Stimulated activated CD4-positive, alpha-beta T cell treated with anti-CD3 and anti-CD28 coated beads, Interleukin-4, amount 100 ng/mL, for 1 hour (primary cell): ENCODE measurements at places on chromosomes 16 and 17.

DNA sequence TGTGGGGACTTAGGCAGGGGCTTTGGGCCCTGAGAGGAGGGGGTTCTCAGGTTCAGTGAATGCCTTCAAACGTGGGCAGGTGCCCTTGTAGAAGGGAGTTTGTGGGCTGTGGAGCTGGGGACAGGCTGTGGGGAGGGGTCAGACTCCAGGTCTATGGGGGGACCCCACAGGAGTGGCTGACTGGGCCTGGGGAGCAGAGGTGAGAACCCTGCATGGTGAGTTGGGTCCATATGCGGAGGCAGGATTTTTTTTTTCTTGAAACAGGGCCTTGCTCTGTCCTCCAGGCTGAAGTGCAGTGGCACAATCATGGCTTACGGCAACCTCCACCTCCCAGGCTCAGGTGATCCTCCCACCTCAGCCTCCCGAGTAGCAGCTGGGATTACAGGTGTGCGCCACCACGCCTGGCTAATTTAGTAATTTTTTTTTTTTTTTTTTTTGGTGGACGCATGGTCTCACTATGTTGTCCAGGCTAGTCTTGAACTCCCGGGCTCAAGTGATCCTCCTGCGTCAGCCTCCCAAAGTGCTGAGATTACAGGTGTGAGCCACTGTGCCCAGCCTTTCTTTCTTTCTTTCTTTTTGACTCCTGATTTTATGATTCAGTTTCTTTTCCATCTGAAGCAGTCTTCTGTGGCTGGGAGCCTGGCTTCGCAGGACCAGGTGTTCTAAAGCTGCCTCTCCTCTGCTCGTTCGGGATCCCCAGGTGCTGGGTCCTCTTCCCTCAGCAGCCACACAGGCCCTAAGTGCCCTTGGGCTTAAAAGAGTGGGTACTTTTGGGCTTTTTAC, 19.0 kb upstream of the ADCY7 start:
- no peak for DNase-seq

DNA sequence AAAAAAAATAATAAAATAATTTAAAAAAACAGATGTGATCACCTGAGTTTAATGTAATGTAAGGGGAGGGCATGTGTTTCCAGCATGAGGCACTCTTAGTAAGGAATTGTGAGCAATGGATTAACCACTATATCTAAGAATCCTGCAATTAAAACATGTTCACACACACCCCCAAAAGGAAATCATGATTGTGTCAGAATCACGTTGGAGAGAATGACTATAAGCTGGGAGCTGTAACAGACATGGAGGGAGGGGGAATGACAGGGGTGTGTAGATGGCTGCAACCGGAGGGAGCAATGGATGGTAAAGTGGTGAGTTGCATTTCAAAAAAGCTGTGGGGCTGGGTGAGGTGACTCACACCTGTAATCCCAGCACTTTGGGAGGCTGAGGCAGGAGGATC, 13.6 kb upstream of the CCL22 start:
- DNase-seq: no peak

DNA sequence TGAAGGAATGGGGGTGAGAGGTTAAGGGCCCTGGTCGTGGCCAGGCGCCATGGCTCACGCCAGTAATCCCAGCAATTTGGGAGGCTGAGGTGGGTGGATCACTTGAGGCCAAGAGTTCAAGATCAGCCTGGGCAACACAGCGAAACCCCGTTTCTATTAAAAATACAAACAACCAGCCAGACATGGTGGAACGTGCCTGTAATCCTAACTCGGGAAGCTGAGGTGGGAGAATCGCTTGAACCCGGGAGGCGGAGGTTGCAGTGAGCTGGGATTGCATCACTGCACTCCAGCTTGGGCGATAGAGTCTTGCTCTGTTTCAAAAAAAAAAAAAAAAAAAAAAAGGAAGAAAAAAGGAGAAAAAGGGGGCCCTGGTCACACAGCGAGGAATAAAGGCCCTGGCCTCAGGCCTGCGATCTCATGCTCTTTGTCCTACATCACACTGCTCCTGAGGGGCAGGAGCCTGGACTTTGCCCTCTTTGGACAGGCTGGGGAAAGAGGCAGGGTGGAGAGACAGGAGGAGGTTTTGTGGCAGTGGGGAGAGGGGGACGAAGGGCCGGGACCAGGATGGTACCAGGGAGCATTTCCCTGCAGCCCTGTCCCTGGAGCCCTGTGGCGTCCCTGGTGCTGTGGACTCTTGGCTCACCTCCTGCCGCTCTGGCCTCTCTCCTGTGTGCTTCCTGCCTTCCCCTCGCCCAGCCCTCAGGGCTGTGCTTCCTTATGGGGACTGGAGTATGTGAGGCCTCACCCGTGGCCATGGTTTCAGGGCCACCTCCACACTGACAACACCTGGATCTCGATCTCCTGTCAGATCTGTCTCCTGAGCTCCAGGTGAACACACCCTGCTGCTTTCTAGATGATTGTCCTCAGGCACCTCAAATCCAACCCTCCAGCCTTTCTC, 19.7 kb upstream of the SLC25A19 start:
- no peak for DNase-seq

DNA sequence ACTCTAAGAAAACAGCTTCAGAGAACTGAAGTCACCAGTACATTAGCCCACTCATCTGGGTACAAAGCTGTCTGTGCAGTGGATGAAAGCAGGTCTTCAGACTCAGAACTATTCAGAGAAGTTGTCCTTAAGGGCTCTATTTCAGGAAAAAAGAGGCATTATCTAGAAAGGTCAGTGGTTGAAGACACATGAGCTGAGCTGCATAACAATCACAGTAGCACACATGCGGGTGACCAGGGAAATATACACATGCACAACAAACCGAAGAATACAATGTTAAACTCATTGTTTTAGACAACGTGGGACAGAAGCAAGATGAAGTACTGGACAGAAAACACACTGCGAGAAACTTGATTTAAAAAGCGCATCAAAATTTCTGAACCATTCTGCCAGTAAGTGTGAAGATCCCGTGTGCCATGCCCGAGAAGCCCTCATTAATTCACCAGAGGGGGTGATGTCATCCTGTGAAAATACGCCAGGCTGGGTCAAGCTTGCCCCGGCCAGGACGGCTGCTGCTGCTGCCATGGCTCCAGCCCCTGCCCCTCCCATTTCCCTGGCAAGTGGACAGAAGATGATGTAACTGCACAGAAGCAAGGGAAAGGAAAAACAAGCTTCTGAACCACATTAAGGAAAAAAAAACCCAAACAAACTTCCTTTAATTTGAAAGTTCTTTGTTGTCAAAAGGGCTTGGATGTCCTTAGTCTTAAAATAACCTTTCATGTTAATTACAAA, 10.1 kb downstream of the DYNC1LI2 start:
- DNase-seq: no peak

DNA sequence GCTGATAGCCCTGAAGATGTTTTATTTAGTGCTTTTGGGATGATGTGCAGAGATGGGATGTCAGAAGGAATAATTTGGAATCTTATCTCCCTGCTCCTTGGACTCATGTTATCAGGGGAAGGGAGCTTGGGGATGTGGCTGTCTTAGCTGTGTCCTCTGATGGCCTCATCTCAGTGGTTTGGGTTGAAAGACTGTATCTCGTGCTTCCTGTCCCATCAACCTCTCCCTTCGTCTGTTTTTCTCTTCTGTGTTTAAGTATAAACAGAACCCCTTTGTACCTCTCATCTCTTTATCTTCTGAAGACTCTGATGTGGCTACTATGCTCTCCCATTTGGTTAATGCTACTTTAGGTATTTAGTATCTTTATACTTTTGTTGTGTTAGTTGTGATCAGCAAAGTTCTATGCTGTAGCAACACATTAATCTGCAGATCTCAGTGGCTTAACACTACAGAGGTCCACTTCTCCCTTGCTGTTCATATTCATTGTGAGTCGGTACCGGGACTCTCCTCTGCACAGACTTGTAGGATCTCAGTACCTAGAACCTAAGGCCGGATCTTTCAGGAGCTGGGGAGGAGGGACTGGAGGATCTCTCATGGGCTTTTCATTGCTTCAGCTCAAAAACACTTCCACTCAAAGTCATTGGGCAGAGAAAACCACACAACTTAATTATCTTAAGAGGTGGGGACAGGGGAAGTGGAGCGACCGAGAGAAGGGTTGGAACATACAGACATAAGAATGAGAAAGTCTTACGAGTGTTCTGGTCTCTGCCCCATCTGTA, 28.8 kb downstream of the PRKCA start:
- DNase-seq: no peak

- DNase-seq: no peak
These were observed 95.1 kb downstream of the PRKCA start for GRCh38 chr17:66397486-66397885.

DNA sequence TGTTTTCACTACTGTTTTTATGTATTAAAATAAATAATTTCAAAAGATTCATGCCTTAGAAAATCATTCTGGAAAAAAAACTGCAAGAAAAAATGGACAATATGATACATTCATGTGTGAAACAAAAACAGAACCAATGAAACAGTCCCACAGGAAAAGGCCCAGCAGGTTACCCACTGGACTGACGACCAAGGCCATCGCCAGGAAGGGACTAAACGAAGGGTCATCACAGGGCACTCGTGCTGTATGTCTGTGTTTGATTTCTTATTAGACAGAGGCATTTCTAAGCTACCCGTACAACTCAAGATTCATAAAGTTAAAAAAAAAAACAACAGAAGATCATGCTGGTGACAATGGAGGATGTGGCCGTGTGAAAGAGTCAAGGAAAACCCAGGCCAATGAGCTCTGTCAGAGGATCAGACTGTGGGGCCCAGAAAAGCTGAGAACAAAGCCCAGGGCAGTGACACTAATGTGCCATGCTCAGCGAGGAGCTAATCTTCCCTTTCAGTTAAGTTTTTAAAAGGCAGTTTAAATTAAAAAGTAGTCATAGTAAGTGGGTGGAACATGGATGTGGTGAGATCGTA, 31.8 kb downstream of the NSMCE1 start:
- no peak for DNase-seq

DNA sequence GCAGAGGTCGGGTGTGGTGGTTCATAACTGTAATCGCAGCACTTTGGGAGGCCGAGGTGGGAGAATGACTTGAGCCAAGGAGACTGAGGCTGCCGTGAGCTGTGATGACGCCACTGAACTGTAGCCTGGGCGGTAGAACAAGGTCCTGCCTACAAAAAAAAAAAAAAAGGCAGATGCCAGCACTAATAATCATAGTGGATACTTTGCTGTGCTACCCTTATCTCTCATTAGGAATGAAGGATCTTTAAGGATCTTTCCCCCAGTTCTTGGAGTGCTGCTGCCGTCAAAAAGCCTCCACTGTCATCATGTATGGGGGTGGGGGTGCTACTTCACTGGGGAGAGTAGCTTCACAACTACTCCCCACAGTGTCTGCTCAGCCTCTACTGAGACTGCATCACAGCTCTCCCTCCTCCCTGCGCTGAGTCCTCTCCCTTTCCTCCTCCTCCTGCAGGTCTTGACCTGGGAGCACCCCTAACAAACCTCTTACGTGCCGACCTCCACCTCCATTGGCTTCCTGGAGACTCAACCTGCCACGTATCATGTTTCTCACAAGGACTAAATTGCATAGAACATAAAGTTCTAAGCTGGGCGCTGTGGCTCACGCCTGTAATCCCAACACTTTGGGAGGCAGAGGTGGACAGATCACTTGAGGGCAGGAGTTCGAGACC, 24.4 kb upstream of the ST6GALNAC1 start:
- DNase-seq: no peak

GRCh38 chr17:67931227-67931626, 65.0 kb downstream of the C17orf58 start:
- DNase-seq: no peak

- no peak for DNase-seq
These were observed 12.0 kb downstream of the IL4R start for GRCh38 chr16:27325736-27326135.

- DNase-seq: no peak
These were observed 643.0 kb upstream of the RBFOX1 start for GRCh38 chr16:6689643-6690042.

- no peak for DNase-seq
These were observed 75.3 kb downstream of the WDR59 start for GRCh38 chr16:74909665-74910064.

DNA sequence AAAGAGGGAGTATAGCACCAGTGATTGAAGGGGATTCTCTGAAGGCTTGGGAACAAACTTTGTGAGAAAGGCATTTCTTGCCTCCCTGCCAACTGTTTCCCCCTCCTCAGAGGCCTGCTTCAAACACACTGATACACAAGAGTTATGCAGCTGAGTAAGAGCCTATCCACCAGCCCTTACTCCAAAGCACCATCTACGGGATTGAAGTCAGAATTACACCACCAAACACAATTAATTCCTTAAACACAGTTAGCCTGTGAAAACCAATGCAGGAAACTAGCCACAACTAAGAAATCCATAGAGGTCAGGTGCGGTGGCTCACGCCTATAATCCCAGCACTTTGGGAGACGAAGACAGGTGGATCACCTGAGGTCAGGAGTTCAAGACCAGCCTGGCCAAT, 138.3 kb downstream of the SHCBP1 start:
- no peak for DNase-seq

- no peak for DNase-seq
These were observed 713 bp downstream of the COX11 start for GRCh38 chr17:54967621-54968261.

- no peak for DNase-seq
These were observed 17.7 kb upstream of the CORO6 start for GRCh38 chr17:29640413-29640812.

GRCh38 chr16:88195269-88195705, 187.5 kb upstream of the ZNF469 start:
- no peak for DNase-seq

DNA sequence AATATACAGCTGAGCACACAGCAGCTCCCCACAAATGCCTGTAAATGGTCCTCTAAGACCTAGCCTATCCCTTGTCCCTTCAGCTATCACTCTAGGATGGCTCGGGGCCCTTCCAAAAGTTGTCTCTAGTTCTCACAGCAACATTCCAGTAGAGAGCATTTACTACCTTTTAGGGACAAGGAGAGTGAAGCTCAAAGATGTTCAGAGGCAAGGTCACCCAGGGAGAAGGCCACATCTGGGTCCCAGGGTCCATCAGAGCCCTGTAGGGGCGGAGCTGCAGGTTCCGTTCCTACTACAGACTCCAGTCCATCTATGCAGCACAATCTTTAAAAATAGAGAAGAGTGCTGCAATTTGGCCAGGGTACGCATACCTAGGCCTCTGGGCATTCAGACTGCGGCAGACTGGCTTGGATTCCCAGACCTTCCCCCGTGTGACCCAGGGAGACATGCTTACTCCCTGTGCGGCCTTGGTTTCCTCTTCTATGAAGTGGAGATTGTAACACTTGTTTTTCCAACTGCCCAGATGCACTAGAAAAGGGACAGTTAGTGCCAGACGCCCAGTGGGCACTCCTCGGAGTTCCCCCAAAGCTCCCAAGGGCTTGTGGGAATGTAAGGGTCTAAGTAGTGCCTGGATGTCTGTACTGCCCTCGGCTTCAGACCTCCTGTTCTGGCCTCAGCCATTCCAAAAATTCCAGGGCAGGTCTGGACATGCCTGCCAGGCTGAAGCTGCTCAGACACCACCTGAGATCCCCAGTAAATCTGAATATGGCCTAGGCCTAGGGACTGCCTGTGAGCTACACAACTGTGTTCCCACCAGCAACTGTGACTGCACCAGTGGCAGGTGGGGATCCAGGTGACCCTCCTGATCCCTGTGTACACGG, 2.5 kb downstream of the SLC12A4 start:
- no peak for DNase-seq
